ENCODE measurements at places on chromosomes 13 and 19.

DNA sequence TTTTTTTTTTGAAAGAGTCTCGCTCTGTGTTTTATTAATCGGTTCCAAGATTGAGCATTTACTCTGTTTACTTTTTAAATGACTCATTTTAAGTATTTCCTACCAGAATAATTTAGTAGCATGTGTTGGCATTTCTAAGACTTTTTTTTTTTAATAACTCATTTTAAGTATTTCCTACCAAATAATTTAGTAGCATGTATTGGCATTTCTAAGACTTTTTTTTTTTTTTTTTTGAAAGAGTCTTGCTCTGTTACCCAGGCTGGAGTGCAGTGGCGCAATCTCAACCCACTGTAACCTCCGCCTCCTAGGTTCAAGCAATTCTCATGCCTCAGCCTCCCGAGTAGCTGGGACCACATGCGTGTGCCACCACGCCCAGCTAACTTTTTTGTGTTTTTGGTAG lies 13.1 kb downstream of the SETDB2 start:
- DNase-seq, result no peak

GRCh38 chr19:19033176-19033425 lies 216 bp downstream of the SUGP2 start:
- no peak for DNase-seq

DNA sequence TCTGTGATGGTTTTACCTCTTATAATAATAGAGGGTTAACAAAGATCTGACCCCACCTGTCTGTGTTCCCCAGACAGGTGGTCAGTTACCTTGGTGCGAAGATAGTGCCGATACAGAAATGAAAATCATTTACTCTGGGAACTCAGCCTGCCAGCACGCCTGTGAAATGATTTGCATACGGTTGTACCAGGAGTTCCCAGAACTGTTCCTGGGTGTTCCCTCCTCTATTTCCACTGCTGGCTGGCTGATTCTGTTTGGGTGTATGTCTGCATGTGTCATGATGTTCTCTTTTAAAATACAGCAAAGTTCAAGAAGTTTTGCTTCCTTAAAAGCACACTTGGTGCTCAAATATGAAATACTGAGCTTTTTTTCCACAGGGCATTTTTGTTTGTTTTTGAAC lies 527.1 kb downstream of the FGF9 start:
- peak; percentile 8 for DNase-seq

DNA sequence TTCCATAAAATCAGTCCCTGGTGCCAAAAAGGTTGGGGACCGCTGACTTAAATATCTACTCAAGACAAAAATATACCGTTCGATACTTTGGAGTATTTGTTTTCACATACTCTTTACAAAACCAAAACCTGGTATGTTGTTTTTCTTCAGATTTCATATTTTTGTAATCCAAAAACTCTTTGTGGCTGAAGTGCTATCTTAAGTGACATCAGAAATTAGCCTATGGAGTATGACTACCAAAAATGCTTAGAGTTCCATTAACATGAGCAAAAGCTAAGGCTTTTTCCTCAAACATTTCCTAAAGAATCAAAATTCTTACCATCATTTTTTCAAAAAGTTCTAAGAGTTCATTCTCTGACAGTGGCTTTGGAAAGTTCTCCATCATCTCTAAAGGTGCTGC lies 52.0 kb downstream of the DIAPH3 start:
- no peak for DNase-seq

- no peak for DNase-seq
Measured at GRCh38 chr19:39372941-39373340, 18.0 kb downstream of the PAF1 start.

- no peak for DNase-seq
Measured at GRCh38 chr13:46126552-46127357, 21.9 kb upstream of the CPB2 start.

DNA sequence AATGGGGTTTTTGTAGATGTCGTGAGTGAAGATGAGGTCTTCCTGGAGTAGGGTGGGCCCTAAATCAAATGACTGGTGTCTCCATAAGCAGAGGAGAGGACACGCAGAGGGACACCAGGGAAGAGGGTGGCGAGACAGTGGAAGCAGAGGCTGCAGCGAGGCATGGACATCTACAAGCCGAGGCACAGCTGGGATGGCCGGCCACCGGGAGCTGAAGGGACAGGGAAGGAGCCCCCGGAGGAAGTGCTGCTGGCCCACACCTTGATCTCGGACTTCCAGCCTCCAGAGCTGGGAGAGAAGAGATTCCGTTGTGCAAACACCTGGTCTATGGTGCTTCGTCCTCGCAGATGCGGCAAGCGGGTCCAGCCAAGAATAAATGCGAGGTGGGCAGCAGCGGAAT lies 84.5 kb downstream of the ANKRD10 start:
- DNase-seq, result no peak

DNA sequence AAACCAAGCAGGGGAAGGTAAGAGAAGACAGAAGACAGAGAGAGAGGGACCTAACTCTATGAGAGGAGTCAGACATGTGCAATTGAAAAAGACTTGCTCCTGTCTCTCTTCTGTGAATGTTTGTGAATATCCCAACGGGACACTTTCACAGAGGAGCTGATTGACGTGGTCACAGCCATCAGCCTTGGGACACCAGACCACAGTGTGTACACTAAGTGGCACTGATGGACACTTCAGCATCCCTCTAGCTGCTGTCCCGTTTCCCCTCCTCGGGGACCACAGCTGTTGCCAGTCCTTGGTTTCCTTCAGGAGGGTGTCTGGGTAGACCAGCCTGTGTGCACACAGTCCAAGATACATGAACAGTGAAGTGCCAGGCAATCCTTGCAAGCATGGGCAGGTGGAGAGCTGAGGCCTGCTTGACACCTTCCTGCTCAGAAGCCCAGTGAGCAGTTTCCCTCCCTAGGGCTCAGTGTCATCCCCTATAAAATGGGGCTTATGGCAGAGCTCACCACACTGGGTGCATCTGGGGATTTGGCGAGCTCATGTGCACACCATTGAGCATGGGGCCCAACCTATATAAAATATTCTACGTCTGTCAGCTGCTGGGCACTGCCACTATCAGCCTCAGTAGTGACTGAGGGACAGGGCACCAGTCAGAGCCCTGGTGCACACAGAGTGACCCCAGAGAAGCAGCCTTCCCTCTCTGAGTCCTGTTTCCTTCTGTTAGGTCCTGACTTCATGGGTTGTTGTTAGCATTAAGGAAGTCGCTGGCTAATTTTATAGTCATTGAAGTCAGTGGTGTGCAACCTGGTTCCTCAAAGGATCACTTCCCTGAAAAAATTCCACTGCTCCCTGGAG lies 4.3 kb upstream of the USF2 start:
- DNase-seq, result no peak

DNA sequence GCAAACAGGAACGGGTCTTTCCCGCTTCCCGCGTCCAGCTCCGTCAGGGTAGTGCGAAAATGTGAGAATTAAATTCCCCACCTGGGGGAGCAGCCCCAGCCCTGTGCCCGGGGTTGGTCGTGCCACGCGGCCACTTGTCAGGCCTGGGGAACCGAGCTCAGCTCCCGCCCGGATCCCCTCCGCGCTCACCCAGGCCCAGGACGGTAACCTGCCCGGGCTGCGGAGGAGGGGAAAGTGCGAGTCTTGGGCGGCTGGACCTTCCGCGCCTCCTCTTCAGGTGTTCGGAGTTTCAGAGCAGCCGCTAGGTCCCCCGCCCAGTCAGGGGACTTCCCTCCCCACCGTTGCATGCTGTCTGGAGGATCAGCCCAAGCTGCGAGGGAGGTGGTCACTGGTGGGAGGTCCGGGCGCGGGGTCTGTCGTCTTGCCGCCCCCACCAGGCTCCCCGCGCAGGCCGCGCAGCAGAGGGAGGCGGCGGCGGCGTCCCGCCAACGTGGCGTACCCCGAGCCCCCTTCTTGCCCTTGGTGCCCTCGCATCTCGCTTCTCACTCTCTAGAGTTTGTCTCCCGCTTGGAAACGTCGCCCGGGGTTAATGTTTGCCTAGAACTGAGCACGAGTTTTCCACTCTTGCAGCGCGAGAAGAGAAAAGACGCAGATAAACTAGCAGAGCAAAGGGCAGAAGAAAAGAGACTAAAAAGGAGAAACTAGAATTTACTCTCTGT lies 8.1 kb downstream of the URAD start:
- no peak for DNase-seq

GRCh38 chr13:99307247-99307646 lies at the start of gene GPR183:
Gene GPR183, minus strand, starts transcription at chr13:99307399. Its CDS starts 11,254 bp downstream, at chr13:99296145.
- DNase-seq, result no peak

DNA sequence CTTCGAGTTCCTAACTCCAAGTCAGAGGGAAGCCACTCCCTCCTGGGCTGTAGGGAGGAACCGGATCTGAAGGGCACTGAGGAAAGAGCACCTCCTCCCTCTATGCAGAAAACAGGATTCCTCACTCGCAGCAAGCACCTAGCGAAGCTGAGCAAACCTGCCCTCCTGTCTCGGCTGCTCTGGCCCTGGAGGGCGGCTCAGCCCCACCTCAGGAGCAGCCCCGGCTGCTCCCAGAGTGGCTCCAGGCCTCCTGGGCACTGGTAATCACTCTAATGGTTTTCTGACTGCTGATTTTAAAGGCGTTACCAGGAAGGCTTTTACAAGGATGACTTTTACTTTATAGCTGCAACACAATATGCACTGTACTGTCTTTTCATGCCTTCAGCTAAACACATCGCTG lies 312.5 kb downstream of the TEX29 start:
- no peak for DNase-seq

- DNase-seq, result no peak
Measured at GRCh38 chr13:108227651-108228272, 9.6 kb downstream of the ABHD13 start.

GRCh38 chr19:35008891-35009341 lies 8.8 kb downstream of the GRAMD1A start:
- DNase-seq, result no peak

- DNase-seq, result no peak
Measured at GRCh38 chr13:33015791-33016323, 366 bp upstream of the KL start.
